Chondrocyte (in vitro differentiated cells): ENCODE measurements at places on chromosomes 7 and 10. TPM values are rescaled to one million over a fixed set of nuclear protein-coding genes. Genes with fewer than 3 reads are reported as not detected.
A peak's percentile ranks its signal among the peaks of the same experiment; 100 is the strongest.

Gene PKD1L1
- 0.15 to 0.25 TPM (median 0.23 TPM) in 3 replicates for total RNA-seq

Gene ZNF425
- 4.0 to 4.5 TPM (median 4.1 TPM) in 3 replicates for total RNA-seq

Gene MOGAT3
- total RNA-seq = not detected in 3 replicates

Gene KLF6
- 201 to 355 TPM (median 330 TPM) in 3 replicates for total RNA-seq

DNA sequence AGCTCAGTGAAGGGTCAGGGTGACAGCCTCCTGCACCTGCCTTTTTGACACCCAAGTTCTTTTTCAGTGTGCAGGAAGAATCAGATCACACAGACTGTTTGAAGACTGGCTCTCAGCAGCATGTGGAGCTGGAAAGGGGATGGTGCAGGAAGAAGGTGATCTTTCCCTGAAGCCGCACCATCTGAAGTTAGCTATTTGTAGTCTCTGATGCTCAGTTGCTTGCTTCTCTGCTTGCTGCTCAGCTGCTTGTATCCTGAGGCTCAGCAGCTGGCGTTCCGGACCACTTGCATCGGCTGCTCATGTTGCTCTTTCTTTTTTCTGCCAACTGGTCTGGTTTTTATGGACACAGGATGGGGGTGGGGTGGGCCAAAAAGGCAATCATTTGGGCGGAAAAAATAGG, 15.8 kb upstream of the DNMBP start:
- peak overlapping the region; percentile 10 for H3K4me3 ChIP-seq
- DNase-seq = no peak
- H3K27me3 ChIP-seq = no peaks in the 10 kb centered on the region
- no peaks in the 10 kb centered on the region for H3K36me3 ChIP-seq
- no peak overlapping the region for H3K27ac ChIP-seq

DNA sequence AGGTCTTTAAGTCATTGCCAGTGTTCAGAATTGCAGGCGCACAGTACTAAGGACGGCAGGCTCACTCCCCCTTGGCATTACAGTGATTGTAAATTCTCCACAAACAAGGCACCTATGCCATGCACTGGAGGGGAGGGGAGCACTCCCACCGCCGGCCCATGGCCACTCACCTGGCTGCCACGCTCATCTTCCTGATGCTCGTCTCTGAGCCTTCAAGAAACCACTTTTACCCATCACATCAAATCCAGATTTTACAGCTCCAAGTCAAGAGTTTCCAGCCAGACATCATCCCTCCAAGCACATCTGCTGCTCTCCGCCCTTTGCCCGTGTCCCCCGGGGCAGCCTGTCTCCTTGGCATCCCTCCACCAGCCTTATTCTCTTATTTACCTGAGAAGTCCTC, 350.2 kb upstream of the SHH start:
- DNase-seq = no peak
- H3K4me1 ChIP-seq = no peaks in the 10 kb centered on the region
- H3K4me3 ChIP-seq = no peak overlapping the region
- H3K27me3 ChIP-seq = peaks cover 17% of the 10 kb centered on the region

DNA sequence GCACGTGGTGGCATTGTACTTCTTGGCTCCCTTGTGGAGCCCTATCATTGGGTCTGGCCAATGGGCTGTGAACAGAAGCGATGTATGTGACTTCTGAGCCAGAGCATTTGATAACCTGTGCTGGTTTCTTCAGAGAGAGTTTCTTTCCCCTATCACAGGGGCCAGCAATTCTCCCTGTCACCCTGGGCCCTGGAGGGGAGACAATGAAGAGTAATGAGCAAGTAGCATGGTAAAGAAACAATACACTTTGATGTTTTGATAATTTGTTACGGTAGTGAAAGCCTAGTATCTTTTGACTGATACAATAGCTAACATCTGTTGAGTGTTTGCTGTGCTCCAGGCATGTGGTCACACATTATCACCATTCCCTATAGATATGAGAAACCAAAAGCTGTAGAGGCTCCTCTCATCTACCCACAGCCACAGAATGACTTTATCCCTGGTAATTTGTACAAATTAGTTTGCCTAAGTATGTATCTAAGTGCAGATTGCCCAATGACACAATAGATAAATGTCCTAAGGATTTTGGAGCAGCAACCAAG, 113.4 kb upstream of the SVIL start:
- H3K36me3 ChIP-seq = no peaks in the 10 kb centered on the region
- no peak overlapping the region for H3K4me3 ChIP-seq
- H3K27me3 ChIP-seq = no peaks in the 10 kb centered on the region
- DNase-seq = no peak
- no peak overlapping the region for H3K27ac ChIP-seq

DNA sequence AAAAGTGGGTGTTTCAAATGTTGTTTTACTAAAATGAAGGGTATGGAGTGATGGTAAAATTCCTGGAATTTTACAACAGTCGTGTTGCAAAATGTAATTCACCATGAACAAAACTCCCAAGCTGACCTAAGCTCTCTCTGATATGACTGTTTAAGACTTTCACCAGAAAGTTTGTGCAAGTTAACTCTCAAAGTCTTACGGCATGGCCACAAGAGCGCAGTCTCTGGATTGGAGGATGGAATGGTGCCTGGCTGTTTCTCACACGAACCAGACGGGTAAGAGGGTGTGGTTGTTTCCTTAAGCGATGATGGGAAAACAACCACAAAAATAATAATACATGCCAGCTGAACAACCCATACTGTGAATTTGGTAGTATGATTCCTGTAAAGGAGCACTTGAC, 662.5 kb downstream of the KCNMA1 start:
- peaks cover 7% of the 10 kb centered on the region for H3K4me1 ChIP-seq
- DNase-seq = no peak
- H3K4me3 ChIP-seq = no peak overlapping the region
- H3K27me3 ChIP-seq = no peaks in the 10 kb centered on the region

- H3K27ac ChIP-seq = no peak overlapping the region
- no peaks in the 10 kb centered on the region for H3K36me3 ChIP-seq
- H3K4me1 ChIP-seq = no peaks in the 10 kb centered on the region
Observed at GRCh38 chr7:20532890-20533289, 82.6 kb upstream of the ABCB5 start.

DNA sequence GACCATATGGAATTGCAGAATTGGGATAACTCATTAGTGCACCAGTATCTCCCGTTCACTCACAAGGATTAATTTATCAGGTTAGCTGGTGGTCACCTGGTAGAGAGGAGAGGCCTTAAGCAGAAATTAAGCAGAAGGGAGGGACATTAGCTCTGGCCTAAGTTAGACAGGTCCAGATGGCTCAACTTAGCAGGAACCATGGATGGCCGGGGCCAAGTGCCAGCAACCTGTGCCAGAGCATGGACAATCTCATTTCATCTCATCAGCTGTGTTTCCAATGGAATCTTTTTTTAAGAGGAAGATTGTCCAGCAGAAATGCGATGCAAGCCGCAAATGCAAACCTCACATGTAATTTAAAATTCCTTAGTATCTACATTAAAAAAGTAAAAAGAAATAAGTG, 82.2 kb downstream of the JCAD start:
- H3K27me3 ChIP-seq = no peaks in the 10 kb centered on the region
- H3K36me3 ChIP-seq = peaks cover 4% of the 10 kb centered on the region
- no peak for DNase-seq
- H3K4me3 ChIP-seq = no peak overlapping the region
- H3K27ac ChIP-seq = no peak overlapping the region

- H3K27me3 ChIP-seq = no peaks in the 10 kb centered on the region
- H3K27ac ChIP-seq = peak overlapping the region; percentile 85
- peaks cover 17% of the 10 kb centered on the region for H3K4me1 ChIP-seq
Observed at GRCh38 chr10:31896968-31897384, 31.7 kb downstream of the ARHGAP12 start.

DNA sequence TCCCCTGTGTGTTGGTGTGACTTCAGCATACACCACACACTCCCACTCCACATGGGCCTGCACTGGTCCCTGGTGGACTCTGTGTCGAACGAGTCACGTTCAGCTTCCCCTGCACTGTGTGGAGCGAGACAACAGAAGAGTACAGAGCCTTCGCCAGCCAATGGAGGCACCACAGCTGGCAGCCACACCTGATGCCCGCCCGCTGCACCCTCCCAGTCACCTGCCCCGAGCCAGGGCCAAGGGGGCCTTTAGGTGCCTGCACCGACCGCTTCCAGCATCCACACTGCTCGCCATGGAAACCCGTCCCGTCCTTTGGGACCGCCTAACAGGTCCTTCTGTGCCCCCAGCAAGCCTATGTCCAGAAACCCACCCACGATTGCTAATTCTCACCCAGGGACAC, 9.2 kb downstream of the FOXL3 start:
- H3K4me1 ChIP-seq = peaks cover 3% of the 10 kb centered on the region
- H3K4me3 ChIP-seq = no peak overlapping the region
